Stimulated activated CD4-positive, alpha-beta T cell treated with anti-CD3 and anti-CD28 coated beads, TNF-alpha, amount 100 ng/mL, for 1 hour (primary cell): ENCODE measurements at places on chromosomes 3 and 15.

- DNase-seq, result no peak
Measured at GRCh38 chr3:39096775-39097174, 10.7 kb downstream of the GORASP1 start.

DNA sequence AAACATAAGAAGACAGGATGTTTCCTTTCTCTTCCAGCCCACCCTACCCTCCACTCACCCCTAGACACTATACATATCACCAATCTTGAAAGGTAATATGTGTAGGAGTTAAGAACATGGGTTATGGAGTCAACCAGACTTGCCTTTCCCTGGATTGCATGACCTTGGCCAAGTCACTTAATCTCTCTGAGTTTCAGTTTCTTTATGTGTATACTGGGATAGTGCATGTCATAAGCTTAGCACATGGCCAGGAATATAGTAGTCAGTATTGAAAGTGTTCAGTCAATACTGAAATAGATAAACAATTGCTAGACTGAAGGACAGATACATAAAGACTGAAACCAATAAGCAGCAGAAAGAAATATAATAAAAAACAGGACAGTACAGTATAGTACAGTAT lies 283.2 kb upstream of the STT3B start:
- DNase-seq, result no peak

DNA sequence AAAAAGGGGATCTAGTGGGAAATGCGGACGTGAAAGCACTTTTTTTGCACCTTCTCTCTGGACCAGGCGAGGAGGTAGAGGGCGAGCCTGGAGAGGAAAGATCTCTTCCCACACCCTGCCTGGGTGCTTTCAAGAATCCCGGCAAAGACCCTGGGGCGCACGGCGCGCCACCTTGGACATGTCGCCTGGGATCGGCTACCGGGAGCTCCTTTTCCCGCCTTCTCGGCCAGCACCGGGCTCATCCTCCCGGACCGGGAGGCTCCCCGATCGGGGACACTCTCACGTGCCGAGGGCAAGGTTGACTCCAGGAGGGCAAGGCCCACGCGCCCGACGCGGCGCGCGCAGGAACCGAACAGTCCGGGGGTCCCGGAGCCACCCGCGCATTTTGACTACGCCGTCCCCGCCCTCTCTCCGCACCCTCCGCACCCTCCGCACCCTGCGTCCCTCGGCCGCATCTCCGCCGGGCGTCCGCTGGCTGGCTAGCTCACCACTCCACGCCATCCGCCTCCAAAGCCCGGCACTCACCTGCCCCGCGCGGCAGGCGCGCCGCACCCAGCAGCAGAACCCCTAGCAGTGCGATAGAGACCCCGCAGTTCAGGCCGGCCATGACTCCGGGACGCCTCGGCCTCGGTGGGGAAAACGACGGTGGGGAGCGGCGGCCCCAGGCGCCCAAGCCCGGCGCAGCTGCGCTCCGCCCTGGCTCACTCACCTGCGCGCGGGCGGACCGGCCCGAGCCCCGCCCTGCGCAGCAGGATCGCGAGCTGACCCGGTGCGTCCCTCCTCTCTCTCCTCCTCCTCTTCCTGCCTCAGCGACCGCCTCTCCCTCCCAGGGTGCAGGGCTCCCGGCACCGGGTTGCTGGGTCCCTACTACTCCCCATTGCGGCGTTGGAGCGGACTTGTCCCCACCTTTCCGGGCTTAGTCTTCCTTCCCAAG lies at the start of gene CDCP1:
TSS of gene CDCP1 (minus strand) at position 698 of the 934 bp plus-strand sequence. CDS start at position 607, 91 bp downstream.
- no peak for DNase-seq

DNA sequence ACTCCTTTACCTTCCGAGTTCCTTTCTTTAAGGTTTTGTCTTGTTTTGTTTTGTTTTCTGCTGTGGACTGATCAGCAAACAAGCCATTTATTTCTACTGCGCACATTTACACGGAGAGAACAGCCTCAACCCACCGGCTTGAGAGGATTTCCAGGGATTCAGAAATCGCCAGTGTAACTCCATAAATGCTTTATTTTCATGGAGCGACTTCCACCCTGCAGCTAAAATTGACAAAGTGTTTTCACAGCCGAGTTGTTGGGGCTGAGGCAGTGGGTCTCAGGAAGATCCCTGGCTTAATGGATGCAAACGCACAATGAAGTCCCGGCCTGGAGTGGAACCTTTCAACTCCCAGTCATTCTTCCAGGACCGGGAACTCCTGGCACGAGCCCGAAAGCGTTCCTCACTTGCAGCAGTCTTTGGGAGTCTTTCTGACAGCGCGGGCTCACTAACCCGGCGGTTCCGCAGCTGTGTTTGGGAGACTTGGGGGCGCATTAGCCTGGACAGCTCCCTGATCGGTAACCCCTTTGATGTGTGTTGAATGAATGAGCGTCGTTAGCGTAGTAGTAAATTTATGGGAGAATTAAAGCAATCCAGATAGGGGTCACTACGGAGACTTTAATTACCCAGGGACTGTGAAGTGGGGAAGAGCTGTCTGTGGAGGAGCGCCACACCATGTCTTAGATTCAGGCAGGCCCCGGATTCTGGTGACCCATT lies 785 bp upstream of the MYRIP start:
- DNase-seq, result no peak

- DNase-seq, result no peak
Measured at GRCh38 chr3:29577250-29577649, 296.4 kb downstream of the RBMS3 start.

DNA sequence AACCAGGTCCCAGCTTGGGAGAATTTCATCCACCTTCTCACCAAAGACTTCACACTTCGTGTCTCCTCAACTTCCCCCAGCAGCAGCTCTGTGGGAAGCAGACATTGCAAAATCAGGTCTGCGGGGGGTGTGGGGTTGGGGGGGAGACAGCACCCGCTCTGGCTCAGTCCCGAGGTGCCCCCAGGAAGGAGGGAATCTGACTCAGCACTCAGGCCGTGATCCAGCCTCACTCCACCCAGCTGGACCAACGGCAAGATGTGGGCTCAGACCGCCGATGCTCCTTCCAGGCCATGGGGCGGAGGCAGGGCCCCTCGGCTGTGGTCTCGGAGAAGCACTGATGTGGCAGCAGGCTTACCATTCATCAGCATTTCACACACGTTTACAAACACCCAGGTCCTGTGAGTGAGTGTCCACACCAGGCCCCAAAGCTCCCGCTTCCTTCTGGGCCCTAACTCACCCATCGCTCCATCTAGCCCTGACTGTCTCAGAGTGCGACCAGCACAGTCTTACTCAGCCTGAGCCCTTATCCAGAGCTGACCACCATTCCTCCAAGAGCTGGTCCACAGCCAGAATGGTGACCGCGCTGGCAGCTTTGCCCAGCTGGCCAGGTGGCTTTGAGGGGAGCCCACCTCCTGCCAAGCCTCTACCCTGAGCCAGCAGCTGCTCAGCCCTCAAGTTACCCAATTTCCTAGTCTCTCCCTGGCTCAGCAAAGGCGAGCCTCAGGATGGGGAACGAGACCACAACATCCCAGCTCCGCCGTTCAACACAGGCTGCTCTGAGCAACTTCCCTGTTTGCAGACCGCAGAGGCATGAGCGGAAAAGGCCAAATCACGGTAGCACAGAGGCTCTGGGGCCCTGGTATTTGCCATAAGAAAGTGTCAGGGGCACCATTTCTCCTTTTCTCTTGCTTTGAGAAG lies 3.3 kb downstream of the STAB1 start:
- DNase-seq, result no peak

DNA sequence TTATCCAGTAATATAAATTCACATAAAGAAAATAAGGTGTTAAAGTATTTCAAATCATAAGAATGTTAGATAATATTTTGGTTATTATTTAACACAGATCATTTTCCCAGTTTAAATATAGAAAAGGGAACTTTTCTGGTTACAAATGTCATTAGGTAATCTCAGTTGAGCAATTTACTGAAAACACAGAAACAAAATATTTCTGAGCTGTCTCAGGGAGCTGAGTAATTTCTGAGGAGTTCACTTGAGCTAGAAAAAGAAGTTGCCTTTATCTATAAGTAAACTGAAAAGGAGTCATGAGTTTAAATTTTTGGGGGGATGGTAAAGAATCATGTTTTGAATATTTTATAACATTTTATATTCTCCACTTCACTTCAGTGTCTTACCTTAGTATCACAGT lies 855.4 kb upstream of the ARPP21 start:
- DNase-seq, result no peak

- no peak for DNase-seq
Measured at GRCh38 chr15:80736560-80736959, 41.5 kb downstream of the ABHD17C start.

- DNase-seq, result no peak
Measured at GRCh38 chr15:36156879-36157427, 422.5 kb upstream of the CDIN1 start.

GRCh38 chr3:72974956-72975355 lies 21.7 kb upstream of the PPP4R2 start:
- no peak for DNase-seq

GRCh38 chr3:29408676-29409075 lies 127.8 kb downstream of the RBMS3 start:
- DNase-seq, result no peak

- no peak for DNase-seq
Measured at GRCh38 chr3:174216019-174216418, 643.1 kb upstream of the NAALADL2 start.

DNA sequence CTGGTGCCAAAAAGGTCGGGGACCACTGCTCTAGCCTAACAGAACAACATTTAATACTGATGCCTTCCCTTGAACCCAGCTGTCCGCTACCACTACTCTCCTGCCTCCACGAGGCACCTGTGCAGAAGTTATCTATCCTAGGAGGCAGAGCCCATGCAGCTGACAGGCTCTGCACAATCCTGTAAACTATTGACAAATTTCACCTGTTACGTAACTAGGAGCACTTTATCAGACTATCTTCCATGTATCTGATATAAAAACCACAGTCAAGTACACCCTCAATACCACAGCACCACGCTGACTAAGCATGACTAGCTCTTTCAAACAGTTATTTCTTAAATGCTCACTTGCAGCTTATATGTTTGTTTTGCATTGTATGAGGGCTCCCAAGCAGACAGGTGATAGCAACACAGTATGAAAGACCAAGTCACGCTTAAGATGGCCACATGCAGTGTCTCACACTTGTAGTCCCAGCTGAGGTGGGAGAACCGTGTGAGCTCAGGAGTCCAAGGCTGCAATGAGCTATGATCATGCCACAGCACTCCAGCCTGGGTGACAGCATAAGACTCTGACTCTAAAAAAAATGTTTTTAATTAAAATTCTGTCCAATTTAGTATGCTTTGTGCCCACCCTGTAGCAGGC lies 4.5 kb upstream of the IL17RC start:
- DNase-seq, result no peak

- DNase-seq, result no peak
Measured at GRCh38 chr15:82103468-82103867, 57.6 kb upstream of the MEX3B start.

DNA sequence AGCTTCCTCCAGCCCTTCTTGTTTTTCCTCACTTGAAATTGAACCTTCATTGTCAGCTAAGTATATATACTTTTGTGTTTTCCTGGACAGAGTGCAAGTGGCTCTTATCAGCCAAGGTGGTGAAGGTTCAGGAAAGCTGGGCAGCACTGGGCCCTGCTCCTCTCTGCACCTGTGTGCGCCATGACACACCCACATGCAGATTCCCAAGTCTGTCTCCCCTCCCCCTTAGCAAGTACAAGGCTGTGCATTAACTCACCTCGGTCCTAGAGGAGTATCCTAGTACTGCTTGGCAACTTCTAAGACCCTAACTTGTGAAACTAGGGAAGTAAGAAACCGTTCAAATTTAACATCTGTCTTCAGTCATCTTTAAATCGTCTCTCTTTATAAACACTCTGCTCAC lies 85.8 kb downstream of the SLC49A4 start:
- no peak for DNase-seq

DNA sequence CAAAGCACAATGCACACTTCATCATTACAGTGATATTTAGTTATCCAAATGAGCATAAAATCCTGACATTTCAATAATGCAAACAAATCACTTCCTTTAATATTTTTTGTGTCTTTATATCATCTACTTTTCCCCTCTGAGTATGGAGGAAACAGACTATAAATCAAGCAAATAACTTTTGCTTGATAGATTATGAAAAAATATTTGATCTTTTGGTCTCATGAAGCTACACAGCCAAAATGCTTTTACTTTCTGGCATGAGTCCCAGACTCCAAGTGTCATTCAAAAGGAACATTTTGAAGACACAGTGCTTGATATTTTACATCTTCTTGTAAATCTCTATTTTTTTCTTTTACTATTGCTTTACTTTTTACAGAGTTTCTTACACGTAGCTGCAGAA lies 215.3 kb upstream of the ROBO1 start:
- DNase-seq, result no peak

- no peak for DNase-seq
Measured at GRCh38 chr15:39828374-39828931, 45.8 kb upstream of the FSIP1 start.

DNA sequence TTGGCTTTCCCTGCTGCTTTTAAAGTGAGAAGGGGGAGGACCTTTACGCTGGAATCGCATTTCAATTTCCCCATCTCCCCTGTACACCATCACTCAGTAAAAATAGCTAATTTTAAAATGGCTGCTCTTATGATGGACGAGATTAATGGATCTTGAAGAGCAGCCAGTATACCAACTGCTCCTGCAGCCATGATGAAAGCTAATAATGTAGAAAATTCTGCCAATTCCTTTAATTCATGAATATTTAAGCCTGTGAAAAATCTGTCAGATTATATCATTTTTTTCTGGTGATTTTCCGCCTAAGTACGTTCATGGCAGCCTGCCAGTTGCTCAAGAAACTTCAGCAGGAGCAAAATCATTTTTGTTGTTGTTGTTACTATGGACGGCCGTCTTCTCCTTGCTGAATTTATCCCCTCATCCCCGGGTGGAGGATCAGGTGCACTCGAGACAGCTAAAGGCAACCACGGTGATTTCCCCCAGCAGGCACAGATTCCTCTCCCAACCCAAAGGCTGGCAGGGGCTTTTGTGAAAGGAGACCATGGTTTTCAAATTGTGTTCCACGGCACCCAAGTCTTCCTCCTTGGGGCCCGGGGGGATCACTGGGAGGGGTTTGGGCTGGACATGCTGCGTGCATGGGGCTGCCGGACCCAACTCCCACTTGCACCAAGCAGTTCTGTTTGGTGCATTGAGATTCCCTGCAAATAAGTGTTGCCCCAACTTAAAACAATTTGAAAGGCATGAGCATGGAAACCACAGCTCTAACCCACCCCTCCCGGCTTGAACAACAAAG lies 289.6 kb downstream of the UACA start:
- no peak for DNase-seq

- no peak for DNase-seq
Measured at GRCh38 chr3:56878074-56878473, 76.3 kb upstream of the ARHGEF3 start.
